ENCODE measurements at places on chromosomes 1 and 21. TPM values are rescaled to one million over a fixed set of nuclear protein-coding genes. Genes with fewer than 3 reads are reported as not detected.

NDUFV3 gene
- total RNA-seq: 57.0 TPM

NID1 gene
- total RNA-seq: 425 TPM

MMP23B gene
- total RNA-seq: not detected

FLVCR1 gene
- 16.2 TPM for total RNA-seq

PHTF1 gene
- 65.7 TPM for total RNA-seq

C1orf87 gene
- not detected for total RNA-seq

Data from dermis blood vessel endothelial cell (primary cell).